ENCODE measurements at places on chromosomes 12 and 14.

DNA sequence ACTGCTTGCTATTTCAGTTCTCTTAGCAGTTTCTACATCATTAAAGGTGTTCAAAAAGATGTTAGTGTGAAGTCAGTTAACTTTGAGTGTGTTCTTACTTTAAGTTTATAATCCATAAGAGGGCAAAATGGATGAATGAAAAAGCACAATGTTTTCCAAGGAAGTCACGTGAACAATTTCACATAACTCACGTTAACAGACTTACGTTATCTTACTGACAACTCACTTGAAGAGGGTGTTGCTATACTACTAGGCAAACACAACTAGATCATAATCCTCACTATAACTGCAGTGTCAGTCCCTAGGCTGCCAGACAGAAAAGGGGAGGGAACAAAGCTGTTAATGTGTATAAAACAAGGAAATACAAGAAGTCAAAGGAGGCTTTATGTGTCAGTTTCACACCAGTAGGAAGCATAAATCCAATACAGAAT lies 6.4 kb downstream of the SLC2A13 start:
- DNase-seq, result no peak

GRCh38 chr14:22794551-22794951 lies 20.7 kb downstream of the SLC7A7 start:
- no peak for DNase-seq

DNA sequence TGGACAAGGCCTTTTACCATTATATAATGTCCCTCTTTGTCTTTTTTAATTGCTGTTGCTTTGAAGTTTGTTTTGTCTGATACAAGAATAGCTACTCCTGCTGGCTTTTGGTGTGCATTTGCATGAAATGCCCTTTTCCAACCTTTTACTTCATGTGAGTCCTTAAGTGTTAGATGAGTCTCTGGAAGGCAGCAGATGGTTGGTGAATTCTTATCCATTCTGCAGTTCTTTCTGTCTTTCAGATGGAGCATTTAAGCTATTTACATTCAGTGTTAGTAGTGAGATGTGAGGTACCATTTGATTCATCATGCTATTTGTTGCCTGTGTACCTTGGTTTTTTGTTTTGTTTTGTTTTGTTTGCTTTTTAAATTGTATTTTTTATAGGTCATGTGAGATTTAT lies 208.3 kb downstream of the GPHN start:
- DNase-seq, result no peak

DNA sequence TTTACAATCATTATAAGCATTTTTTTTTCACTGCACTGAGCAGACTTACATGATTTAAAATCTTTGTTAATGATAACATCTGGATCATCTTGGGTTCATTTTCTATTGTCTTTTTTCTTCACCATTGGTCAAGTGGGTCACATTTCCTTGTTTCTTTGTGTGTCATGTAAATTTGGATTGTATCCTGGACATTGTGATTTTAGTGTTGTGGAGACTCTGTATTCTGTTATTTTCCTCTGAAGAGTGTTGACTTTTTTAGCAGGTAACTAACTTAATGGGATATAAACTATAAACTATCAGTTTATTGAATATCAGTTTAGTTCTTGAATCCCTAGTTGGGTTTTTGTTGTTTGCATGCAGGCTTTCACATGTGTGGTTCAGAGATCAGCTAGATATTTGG lies 4.0 kb upstream of the UNC79 start:
- no peak for DNase-seq

GRCh38 chr12:15216036-15216889 lies 5.0 kb downstream of the RERG start:
- no peak for DNase-seq

GRCh38 chr14:60166142-60166541 lies 944 bp upstream of the DHRS7 start:
- no peak for DNase-seq

GRCh38 chr14:102407258-102407657 lies 44.5 kb downstream of the TECPR2 start:
- DNase-seq, result no peak

- no peak for DNase-seq
These were observed 72.8 kb downstream of the TTC7B start for GRCh38 chr14:90743425-90743824.

DNA sequence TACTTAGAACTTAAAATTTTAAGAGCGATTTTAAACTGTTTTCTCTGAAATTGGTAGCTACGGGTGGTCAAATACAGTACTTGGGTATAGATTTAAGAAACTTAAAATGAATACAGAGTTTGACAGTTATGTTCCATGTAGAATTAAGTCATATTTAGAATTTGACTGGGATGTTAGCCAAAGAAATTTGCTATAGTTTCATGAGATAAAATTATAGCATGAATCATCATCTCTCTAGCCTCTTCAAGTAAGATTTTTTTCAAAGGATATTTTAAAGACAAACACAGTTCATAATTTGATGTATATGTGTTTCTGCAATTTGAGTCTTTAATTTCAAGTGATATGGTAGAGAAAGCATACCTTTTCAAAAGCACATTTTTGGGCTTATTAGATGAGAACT lies 41.0 kb downstream of the ZCRB1 start:
- no peak for DNase-seq

DNA sequence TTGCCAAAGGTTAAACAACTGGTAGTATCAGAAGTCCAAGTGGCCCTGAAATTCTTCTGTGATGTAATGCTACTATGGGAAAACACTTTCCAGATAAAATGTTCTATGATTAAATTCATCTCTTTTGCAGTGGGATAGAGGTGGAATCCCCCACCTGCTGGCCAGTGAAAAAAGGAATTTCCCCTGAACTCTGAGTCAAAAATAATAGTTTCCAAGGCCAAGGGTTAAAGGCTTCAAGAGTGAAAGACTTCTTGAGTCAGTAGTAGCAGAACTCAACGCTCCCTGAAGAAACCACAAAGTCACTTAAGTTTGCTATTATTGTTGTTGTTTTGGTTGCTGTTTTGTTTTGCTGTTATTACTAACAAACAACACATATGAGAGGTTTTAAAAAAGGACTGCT lies 330.8 kb downstream of the SOX5 start:
- DNase-seq, result no peak

DNA sequence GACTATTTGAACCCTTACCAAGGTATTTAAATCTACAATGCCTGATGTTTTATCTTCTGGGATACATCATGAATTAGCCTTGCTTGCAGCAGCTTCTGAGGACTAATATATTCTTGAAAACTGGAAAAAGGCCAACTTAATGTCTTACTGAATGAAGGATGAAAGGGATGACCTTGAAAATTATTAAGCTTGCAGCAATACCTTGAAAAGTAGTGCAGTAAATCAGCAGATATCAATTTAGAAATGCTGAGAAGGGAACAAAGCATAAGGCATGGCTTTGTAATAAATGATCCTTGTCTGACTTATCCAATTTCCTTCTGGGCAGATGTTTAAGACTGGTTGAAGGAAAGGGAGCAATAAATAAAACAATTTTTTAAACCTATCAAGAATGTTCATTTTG lies 37.3 kb upstream of the FERMT2 start:
- no peak for DNase-seq

DNA sequence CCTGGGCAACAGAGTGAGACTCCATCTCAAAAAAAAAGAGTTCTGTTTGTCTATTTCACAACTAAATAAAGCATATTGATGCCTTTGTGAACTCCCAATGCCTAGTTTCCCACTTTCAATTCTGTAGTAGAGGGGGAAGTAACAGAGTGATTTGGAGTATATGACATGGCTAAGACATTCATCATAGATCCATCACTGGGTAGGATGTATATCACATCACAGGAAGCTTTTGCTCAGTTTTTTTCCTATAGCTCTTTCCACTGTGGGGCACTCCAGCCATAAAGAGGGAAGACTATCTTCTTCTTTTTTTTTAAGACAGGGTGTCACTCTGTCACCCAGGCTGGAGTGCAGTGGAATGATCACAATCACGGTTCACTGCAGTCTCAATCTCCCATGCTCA lies 154.0 kb upstream of the BCL2L14 start:
- no peak for DNase-seq

DNA sequence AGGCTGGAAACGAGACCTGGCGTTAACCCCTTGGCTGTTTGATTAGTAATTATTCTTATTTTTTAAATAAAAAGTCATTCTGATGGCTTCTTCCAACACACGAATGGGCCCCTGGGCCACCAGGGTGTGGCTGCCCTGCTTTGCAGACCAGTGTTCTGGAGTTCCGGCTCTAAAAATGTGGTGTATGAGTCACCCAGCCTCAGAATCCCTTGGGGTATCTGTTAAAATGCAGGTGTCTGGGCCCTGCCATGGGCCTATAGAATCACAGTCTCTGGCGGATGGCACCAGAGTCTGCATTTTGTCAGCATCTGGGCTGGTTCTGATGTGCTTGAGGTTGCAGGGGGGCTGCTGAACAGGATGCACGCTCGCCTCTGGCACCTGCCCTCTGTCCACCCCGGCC lies 2.5 kb upstream of the PSMC1 start:
- no peak for DNase-seq

- no peak for DNase-seq
These were observed 30.0 kb downstream of the TMEM132D start for GRCh38 chr12:129873833-129874208.

DNA sequence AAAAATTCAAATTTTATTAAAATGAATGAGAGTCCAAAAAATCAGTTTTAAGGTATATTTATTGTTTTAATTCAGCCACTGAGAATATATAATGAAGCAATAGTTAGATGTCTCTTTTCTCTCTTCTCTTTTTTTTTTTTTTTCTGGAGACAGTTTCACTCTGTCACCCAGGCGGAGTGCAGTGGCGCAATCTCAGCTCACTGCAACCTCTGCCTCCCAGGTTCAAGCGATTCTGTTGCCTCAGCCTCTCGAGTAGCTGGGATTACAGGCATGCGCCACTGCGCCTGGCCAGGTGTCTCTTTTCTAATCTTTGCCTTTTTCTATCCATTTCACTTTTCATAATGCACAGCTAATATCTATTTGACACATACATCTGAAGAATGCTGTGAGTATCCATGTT lies 307.1 kb upstream of the RGS6 start:
- no peak for DNase-seq

- DNase-seq, result no peak
These were observed 209.9 kb upstream of the GARIN2 start for GRCh38 chr14:66979101-66979974.

GRCh38 chr12:88925454-88925853 lies 345.2 kb upstream of the KITLG start:
- DNase-seq, result no peak

- DNase-seq, result no peak
These were observed 44.0 kb downstream of the TFCP2 start for GRCh38 chr12:51128919-51129318.

DNA sequence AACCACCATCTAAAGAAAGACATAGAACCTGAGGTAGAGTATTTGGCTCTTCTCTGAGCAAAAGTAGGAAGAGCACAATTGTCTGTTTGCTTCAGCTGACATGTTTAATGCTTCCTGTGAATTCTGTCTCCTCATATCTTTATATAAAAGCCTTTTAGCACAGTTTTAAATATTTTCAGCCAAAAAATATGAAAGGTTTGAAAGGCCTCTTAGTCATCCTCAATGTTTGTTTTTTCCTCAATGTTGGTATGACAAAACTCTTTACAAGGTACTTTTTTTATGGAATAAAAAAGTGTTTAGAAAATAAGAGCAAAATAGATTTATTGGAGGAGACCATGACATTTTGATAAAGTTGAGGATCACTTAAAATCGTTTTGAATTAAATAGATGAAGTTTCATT lies 360.9 kb downstream of the NAV3 start:
- DNase-seq, result no peak

DNA sequence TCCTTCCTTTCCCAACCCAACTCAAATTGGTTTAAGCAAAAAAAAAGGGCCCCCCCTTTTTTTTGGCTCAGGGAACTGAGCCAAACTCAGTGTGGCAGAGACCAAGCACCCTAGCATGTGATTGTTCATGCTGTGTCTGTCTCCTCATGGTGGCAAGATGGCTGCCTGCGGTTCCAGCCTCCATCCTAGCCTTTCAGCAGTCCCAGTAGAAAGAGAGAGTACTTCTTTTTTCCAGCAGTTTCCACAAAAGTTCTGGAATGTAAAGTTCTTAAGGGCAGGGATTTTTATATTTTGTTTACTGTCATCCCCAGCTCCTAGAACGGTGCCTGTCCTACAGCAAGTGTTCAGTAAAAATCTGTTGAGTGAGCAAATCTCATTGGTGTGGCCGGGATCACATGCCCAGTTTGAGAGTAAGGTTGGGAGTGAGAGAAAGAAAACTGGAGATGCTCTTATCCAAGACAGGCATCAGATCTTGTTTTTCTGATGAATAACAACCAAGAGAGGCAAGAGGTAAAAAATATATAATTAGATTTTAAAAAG lies 22.4 kb downstream of the CHST11 start:
- no peak for DNase-seq
